Endothelial cell (in vitro differentiated cells): ENCODE measurements at places on chromosomes 11 and 22.

GRCh38 chr11:3105791-3106735 lies 48.8 kb upstream of the CARS1 start:
- no peak for DNase-seq

DNA sequence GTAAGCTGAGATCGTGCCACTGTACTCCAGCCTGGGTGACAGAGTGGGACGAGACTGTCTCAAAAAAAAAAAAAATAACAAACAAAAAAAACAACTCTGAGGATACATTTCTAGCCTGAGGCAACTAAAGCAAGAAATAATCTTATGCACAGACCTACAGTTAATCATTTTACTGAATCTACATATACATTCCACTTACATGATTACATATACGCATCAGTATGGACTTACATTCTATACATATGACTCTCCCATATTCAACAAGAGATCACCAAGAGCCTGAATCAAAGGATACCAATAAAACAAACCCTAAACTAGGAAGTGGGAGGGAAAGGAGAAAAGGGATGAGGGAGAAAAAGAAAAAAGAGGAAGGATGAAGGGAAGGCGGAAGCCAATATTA lies 1.1 kb downstream of the ALG8 start:
- no peak for DNase-seq

GRCh38 chr11:81960443-81960842 lies 773.2 kb downstream of the FAM181B start:
- DNase-seq = no peak

DNA sequence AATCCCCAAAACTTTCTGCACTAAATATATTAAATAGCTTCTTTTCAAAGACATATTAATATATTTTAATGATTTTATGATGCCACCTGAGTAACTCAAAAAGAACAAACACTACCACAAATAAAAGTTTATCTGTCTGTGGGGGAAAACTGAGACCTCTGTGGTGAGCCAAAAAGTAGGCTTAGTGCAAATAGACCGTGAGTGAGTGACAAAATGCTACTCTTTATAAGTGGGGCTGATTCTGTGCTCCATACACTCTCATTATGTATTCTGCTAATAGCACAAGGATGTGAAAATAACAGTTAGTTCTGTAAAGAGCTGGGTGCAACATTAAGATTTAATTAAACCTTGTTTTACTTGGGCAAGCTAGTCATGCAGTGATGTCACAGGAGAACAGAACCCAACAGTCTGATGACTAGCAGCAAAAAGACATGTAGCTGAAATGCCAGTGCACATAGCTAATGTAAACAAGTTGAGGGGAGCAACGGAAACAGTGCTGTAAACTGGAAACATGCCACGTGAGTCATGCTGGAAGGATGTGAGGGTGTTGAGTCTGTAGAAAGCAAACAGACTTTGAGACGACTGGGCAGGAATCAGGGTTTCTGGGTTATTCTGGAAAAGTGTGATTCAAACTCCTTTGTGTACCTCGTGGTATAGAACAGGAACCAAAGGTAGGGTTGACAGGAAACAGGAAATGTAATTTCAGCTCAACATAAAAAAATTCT lies 1130.4 kb downstream of the LRRC4C start:
- DNase-seq = peak; percentile 20

GRCh38 chr11:87296627-87297026 lies 258.9 kb downstream of the TMEM135 start:
- no peak for DNase-seq

GRCh38 chr11:61699737-61700160 lies 19.6 kb downstream of the DAGLA start:
- DNase-seq = no peak

GRCh38 chr11:115104851-115105453 lies 399.3 kb downstream of the CADM1 start:
- no peak for DNase-seq

DNA sequence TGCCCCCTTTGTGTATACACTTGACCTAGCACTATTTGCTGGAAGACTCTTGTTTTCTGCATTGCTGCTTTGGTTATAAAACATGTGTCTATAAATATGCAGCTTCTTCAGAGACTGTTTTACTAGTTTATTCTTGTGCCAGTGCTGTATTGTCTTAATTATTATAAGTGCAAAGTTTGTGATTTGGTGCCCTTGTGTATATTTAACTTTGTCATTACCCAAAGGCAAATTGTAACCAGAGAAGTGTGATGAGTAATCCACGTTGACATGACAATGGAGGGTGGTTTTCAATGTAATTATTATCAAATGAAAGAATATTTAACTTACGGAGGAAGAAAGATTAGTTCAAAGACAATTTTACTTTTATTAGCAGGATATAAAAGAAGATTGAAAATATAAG lies 75.0 kb upstream of the PRODH start:
- no peak for DNase-seq

DNA sequence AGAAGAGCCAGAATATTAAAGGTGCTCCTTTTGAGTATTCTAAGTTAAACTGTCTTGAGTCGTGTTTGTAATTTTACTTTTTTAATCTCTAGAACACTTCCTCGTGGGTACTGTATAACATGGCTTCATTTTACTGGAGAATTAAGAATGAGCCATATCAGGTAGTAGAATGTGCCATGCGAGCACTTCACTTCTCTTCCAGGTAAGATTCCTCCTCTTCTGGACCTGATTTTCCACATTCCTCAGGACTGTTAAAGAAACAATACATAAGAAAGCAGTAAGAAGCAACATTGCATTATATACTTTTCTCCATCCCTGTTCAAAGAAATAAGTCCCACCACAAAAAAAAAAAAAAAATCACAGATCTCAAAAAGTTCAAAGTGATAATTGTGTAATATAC lies 37.9 kb downstream of the TTC17 start:
- DNase-seq = no peak

GRCh38 chr11:126079621-126080124 lies 17.0 kb upstream of the CDON start:
- DNase-seq = no peak

DNA sequence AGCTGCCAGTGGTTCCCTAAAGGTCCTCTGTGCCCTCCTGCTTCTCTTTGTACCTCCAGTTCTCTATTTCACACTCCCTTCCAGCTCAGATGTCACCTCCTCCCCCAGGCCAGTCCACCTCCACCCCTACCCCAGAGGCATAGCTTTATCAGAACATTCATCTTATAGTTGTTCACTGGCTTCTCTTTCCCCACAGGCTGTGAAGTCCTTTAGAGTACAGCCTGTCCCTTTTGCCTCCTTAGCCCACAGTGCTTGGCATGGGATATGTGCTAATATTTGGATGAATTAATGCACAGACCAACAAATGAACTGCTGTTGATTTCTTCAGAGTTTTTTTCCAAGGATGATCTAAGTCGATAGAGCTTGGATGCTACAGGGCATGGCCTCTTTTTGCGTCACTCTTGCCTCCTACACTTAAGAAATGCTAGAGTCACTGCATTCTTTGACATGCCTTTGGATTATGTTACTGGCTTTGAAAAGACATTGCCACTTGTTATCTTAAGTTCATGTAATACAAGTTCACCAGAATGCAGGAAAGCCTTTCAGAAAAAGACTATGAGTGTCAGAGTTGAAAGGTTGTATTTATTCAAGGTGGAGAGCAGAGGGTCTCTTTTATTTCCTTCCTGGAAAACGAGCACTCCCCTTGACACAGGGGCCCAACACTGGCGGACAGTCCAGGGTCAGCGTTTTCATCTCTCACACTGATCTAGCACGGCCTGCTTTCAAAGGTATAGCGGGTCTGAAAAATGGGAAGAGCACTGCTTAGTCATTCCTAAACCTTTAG lies 75.7 kb downstream of the PISD start:
- DNase-seq = no peak

GRCh38 chr11:12625438-12626071 lies 48.7 kb upstream of the TEAD1 start:
- no peak for DNase-seq

GRCh38 chr11:131038597-131038996 lies 122.3 kb upstream of the SNX19 start:
- DNase-seq = peak; percentile 34

GRCh38 chr11:19267567-19267966 lies 26.8 kb upstream of the E2F8 start:
- DNase-seq = no peak

- no peak for DNase-seq
These were observed 9.6 kb downstream of the RAG1 start for GRCh38 chr11:36577373-36577772.

DNA sequence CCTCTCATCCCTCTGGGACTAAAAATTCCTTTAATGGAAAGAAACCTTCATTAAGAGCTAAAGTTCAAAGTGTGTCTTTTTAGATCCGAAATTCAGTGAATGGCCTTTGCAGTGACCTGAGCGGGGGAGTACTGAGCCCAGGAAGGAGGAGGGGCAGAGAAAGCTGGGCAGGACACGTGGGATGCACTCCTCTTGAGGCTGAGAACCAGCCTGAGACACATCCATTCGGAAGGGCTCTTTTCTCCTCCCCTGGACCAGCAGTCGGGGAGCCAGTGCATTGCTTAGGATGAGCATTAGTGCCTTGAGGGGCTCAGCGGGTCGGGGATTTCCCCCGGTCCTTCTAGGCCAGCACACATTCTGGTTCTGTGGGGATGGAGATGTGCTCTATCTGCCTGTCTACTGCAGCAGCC lies 258.9 kb upstream of the B3GAT1 start:
- no peak for DNase-seq

GRCh38 chr22:35870517-35871293 lies 153.0 kb downstream of the APOL5 start:
- DNase-seq = no peak

- no peak for DNase-seq
These were observed 73.6 kb upstream of the NARS2 start for GRCh38 chr11:78647986-78648875.

GRCh38 chr22:32828150-32828549 lies 26.6 kb downstream of the TIMP3 start:
- no peak for DNase-seq

DNA sequence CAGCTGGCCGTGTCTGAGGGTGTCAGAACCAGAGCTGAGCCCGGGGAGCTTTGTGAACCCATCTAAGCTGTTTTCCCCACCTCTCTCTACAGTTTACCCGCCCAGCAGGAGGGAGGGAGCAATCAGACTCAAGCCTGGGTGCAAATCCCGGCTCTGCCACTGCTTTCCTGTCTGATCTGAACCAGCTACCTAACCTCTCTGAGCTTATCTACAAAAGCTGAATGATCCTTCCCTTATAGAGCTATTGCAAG lies 252 bp downstream of the APOL2 start:
- no peak for DNase-seq

DNA sequence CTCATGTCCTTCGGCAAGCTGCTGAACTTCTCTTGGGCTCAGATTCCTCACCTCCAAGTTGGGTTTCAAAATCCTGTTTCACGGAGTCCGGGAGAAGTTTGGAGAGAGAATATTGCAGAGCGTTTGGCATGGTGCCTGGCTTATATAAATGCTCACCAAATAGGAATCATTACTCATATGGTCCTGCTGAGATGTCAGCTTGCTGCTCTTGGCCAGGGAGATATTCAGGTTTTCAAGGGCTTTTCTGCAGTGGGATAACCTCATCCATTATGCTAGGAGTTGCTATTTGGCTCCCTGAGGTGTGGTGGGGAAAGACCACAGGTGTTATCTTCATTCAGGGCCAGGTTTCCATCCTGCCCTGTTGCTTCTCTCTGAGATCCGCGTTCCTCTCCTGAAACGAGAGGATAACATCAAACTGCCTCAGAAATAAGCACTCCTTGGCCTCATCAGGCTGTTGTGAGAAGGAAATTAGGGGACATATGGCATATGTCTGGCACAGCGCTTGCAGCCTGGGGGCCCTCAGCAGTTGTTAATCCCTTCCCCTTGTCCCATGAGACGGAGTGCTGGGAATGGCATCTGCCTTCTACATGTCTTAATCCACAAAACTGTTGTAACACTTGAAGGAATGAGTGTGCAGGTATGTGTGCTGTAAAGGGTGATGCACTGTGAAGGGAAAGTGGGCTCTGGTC lies 29.9 kb upstream of the ACER3 start:
- DNase-seq = no peak
